Activated T-helper 2 cell treated with anti-CD3 and anti-CD28 coated beads, Interferon-gamma antibody, Interleukin-2, Interleukin-4, amounts not matched to agents 10 μg/mL and 5 μg/mL and 100 μg/mL, durations not matched to agents 14 hours and 24 hours and 36 hours (primary cell): ENCODE measurements at places on chromosomes 7 and 10.

DNA sequence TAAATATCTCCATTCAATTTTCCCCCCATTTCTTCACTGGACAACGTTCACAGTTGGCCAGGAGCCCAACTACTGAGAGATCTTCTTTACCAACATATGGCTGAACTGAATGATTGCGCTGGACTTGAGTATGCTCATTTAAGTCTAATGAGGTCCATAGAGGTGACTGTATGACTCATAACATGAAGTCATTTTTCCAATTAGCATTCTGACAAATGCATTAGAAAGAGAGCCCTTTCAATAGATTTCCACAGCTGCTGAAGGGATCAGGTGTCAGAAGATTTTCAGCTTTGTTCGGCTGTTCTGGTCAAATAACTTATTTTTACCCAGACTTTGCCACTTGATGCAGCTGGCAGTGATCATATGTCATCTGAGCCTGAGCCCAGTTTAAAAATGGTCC, 438.0 kb downstream of the ETV1 start:
- no peaks in the 10 kb centered on the region for H3K27me3 ChIP-seq
- H3K36me3 ChIP-seq: no peaks in the 10 kb centered on the region
- no peak overlapping the region for H3K27ac ChIP-seq
- no peak for DNase-seq
- no peaks in the 10 kb centered on the region for H3K4me1 ChIP-seq

DNA sequence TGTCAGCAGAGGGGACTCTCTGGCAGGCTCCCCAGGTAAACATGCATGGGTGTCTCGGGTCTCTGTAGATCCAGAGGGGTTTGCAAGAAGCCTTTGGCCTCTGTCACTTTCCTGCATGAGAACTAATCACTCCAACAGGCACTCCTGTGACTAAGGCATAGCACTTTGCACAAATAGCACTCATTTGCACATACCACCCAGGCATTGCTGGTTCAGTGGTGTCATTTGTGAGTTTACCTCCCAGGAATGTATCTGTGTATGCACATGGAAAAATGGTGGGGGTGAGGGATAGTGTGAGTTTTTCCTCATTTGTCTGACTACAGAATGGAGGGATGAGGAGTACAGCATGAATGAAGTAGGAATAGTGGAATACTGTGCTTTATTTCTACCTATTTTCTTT, 39.5 kb downstream of the CNNM1 start:
- DNase-seq: no peak
- H3K4me1 ChIP-seq: peaks cover 4% of the 10 kb centered on the region
- H3K4me3 ChIP-seq: no peak overlapping the region
- H3K27ac ChIP-seq: no peak overlapping the region
- peaks cover 31% of the 10 kb centered on the region for H3K27me3 ChIP-seq

- peaks cover 3% of the 10 kb centered on the region for H3K27me3 ChIP-seq
- H3K36me3 ChIP-seq: peaks cover 18% of the 10 kb centered on the region
- peaks cover 20% of the 10 kb centered on the region for H3K4me1 ChIP-seq
- H3K4me3 ChIP-seq: no peak overlapping the region
- no peak overlapping the region for H3K27ac ChIP-seq
Observed at GRCh38 chr7:8149222-8149621, 112.7 kb downstream of the ICA1 start.

DNA sequence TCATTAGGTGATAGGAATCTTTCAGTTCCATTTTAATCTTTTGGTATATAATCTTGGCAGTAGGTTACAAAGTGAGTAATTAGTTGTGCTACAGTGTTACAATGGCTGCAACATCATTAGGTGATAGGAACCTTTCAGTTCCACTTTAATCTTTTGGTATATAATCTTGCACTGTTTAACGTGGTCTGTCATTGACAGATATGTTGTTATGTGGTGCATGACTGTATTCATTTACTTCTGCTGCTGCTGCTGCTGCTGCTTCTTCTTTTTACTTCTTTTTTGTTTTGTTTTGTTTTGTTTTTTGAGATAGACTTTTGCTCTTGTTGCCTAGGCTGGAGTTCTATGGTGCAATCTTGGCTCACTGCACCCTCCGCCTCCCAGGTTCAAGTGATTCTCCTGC, 28.6 kb downstream of the ST7 start:
- DNase-seq: no peak
- no peaks in the 10 kb centered on the region for H3K27me3 ChIP-seq
- H3K27ac ChIP-seq: no peak overlapping the region
- no peak overlapping the region for H3K4me3 ChIP-seq
- no peaks in the 10 kb centered on the region for H3K4me1 ChIP-seq
- no peaks in the 10 kb centered on the region for H3K36me3 ChIP-seq

GRCh38 chr10:26721561-26721960, 24.1 kb downstream of the PDSS1 start:
- H3K27ac ChIP-seq: peak overlapping the region; percentile 91
- peaks cover 21% of the 10 kb centered on the region for H3K4me1 ChIP-seq

GRCh38 chr7:76220185-76221057, 18.7 kb downstream of the SRRM3 start:
- H3K27me3 ChIP-seq: peaks cover 6% of the 10 kb centered on the region
- H3K4me3 ChIP-seq: no peak overlapping the region
- no peak for DNase-seq
- no peaks in the 10 kb centered on the region for H3K36me3 ChIP-seq

DNA sequence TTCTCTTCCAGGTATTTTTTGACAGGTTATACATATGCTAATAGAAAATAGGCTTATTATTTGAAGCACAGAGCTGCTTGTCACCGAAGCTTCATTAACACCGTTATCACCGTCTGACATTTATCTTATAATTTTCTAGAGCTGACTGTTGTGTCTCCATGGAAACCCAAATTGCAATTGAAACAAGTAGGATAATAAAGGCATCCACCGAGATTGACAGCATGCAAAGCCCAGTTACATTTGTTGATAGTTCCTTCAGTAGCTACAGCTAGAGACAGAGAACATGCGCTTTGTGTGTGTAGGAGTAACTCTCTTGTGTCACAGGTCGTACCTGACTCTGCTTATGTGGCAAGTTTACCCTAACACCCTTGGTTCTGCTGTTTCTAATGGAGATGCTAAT, 135.6 kb downstream of the CELF2 start:
- H3K4me3 ChIP-seq: no peak overlapping the region
- H3K27me3 ChIP-seq: no peaks in the 10 kb centered on the region
- no peak for DNase-seq

- no peak overlapping the region for H3K27ac ChIP-seq
- no peak overlapping the region for H3K4me3 ChIP-seq
- H3K27me3 ChIP-seq: no peaks in the 10 kb centered on the region
- no peak for DNase-seq
- peaks cover 50% of the 10 kb centered on the region for H3K36me3 ChIP-seq
Observed at GRCh38 chr10:119383174-119383856, 159.2 kb downstream of the RGS10 start.

- peaks cover 26% of the 10 kb centered on the region for H3K27me3 ChIP-seq
- H3K27ac ChIP-seq: no peak overlapping the region
- H3K4me1 ChIP-seq: peaks cover 13% of the 10 kb centered on the region
- no peak for DNase-seq
Observed at GRCh38 chr7:116138202-116138801, 72.0 kb upstream of the TES start.

GRCh38 chr7:45873035-45873354, at the start of gene CCDC201:
CCDC201 (minus strand) TSS chr7:45873082; CDS start chr7:45873007, 75 bp downstream.
- H3K27ac ChIP-seq: no peak within 1 kb of the TSS
- H3K27me3 ChIP-seq: no peaks in the 10 kb centered on the region
- H3K4me1 ChIP-seq: no peaks in the 10 kb centered on the region
- no peaks in the 10 kb centered on the region for H3K36me3 ChIP-seq
- DNase-seq: no peak

DNA sequence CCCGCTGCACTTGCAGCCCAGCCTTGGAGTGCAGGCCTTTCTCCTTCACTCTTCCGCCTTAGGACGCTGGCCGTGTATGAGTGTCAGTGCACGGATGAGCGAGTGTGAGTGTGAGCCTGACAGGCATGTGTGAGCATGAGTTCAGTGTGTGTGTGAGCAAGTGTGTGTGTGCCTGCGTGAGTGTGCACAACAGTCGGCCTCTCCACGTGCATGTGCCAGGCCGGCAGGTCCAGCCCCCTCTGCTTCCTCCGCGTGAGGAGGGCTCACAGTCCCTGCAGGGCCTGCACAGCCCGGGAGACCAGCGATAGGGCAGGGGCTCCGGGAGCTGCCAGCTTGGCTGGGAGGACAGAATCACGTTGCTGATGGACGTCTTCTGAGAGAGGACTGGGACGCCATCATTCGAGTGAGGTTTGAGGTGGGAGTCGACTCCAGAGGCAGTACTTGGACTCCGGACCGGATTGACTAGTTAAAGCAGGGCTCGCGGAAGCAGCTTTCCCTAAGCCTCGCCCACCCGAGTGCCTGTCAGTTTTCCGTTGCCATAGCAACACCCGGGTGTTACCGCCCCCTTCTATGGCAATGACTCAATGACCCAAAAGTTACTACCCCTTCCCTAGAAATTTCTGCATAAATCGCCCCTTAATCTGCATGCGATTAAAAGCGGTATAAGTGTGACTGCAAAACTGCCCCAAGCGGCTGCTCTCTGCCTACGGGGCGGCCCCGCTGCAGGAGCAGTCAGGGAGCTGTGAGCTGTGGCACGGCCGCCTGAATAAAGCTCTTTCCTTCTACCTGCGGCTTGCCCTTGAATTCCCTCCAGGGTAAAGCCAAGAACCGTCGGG, 19.6 kb upstream of the CFAP46 start:
- H3K27ac ChIP-seq: peak overlapping the region; percentile 48
- H3K27me3 ChIP-seq: peaks cover 24% of the 10 kb centered on the region
- H3K4me3 ChIP-seq: peak overlapping the region; percentile 84

DNA sequence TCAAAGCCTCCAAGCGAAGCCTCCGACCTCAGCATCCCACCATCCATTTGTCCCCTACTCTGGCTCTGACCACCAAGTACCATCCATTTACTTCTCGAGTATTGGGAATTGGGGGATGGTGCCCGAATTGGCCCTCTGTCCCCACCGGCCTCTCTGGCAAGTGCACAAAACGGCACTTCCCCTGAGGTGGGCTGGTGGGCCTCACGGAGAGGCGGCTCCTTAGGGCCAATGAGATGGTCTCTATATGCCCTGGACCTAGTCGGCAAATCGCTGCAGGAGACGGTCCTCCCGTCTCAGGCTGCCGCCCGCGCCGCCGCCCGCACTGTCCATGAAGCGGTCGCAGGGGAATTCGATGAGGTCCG, 2.8 kb downstream of the TRIL start:
- no peak overlapping the region for H3K4me3 ChIP-seq
- H3K27me3 ChIP-seq: peaks cover 66% of the 10 kb centered on the region
- DNase-seq: no peak
- H3K4me1 ChIP-seq: peaks cover 3% of the 10 kb centered on the region
- H3K36me3 ChIP-seq: no peaks in the 10 kb centered on the region
- no peak overlapping the region for H3K27ac ChIP-seq

DNA sequence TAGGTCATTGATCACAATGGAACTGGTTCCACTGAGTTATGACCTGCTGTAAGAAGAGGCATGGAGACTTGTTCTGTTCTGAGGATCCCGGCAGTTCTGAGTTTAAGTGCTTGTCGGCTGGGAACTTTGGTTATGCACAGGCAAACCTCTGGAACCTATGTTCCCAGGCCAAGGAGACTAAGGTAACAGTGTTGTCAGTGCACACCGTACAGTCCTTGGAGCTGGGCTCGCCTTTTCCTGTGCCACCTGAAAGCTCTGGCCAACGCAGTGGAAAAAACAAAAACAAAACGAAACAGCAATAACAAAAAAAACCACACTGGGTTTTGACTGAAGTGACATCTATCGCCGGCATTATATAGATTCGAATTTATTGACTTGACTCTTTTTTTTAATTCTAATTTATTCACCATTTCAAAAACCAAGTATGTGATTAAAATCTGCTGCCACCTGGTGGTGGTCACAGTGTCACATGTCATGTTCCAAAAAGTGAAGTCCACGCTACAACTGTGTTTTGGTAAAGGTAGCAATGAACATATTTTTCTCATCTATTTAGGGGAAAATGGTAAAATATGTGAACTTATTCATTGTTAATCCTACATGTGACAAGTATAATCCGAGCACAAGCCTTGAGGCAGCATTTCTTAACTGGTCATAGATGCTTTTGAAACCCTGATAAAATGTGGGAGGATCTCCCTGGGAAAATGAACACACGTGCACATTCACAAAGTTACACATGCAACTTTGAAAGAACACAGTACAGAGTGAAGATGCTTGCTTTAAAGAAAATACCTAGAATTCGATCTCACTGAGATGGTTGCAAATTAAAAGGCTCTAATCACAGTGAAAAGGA, 113.8 kb upstream of the PPP2R2D start:
- H3K4me3 ChIP-seq: no peak overlapping the region
- H3K27me3 ChIP-seq: no peaks in the 10 kb centered on the region
- H3K27ac ChIP-seq: no peak overlapping the region
- H3K36me3 ChIP-seq: no peaks in the 10 kb centered on the region
- DNase-seq: no peak
